Activated T-helper 1 cell treated with anti-CD3 and anti-CD28 coated beads, Interleukin-12 subunit alpha, Interleukin-12 subunit beta, Interleukin-2, Interleukin-4 antibody, amounts not matched to agents 30 ng/mL and 10 ng/mL and 1 ng/mL, durations not matched to agents 14 hours and 24 hours and 36 hours (primary cell): ENCODE measurements at places on chromosomes 2 and 18.
A peak's percentile ranks its signal among the peaks of the same experiment; 100 is the strongest.

DNA sequence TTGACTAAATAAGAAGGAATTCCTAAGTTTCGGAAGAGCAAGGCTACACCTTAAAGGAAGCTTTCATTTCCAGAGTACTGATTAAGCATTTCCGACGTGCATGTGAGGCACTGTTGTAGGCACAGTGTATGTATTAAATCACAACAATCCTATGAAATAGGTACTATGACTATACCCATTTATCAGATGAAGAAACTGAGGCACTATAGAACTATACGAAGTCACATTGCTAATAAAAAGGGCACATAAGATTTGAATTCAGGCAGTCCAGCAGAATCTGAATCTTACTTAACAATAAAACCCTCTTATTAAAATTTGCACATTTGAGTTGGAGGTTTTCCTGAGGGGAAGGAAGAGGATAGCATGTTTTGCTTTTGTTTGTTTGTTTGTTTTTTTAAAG, 243.5 kb upstream of the FANCL start:
- no peak for DNase-seq

GRCh38 chr2:55419233-55419678, 400 bp downstream of the CCDC88A start:
- no peak for DNase-seq

- DNase-seq, result no peak
Observed at GRCh38 chr2:221501210-221501882, 70.8 kb downstream of the EPHA4 start.

- no peak for DNase-seq
Observed at GRCh38 chr2:126885751-126886210, 12.9 kb upstream of the TEX51 start.

GRCh38 chr18:55384551-55385275, 203.3 kb downstream of the TCF4 start:
- no peak for DNase-seq

GRCh38 chr2:208129744-208130711, at the start of gene CRYGC:
CRYGC (minus strand) TSS chr2:208129828; CDS start chr2:208129792, 36 bp downstream.
- no peak for DNase-seq

GRCh38 chr18:32308493-32309120, 118.8 kb downstream of the MEP1B start:
- DNase-seq, result no peak

- DNase-seq, result no peak
Observed at GRCh38 chr2:219142329-219142728, 18.3 kb downstream of the NHEJ1 start.

GRCh38 chr2:212392043-212392442, 146.6 kb downstream of the ERBB4 start:
- DNase-seq, result no peak

DNA sequence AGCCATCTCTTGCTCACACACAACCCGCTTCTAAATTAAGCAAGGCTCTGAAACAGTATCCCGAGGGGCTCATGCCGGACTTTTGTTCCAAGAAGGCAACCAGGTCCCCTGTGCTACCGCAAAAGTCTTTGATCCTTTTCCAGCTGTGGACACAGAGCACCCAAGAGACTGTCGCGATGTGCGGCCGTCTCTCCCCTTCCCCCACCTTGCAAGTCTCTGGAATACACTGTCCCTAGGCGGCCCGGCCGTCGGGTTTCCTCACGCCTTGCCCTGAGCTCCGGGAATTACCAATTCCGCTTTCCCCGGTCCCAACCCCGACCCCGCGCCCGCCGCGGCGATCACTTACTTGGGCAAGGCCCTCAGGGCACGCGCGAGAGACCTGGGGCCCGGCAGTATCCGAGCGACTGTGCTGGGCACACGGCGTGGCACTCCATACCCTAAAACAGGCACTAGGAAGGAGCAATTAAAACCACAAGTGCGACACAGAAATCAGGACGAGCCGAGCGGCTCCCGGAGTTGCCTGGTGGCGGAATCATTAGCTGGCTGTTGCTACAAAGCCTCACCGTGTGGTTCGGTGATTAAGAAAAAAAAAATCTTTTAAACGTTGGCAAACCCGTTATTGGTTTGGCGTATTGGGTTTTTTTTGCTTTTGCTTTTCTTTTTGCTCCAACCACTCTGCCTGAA, 2.2 kb upstream of the DLX1 start:
- no peak for DNase-seq

GRCh38 chr2:122703676-122704075, 948.2 kb downstream of the TSN start:
- DNase-seq, result no peak

DNA sequence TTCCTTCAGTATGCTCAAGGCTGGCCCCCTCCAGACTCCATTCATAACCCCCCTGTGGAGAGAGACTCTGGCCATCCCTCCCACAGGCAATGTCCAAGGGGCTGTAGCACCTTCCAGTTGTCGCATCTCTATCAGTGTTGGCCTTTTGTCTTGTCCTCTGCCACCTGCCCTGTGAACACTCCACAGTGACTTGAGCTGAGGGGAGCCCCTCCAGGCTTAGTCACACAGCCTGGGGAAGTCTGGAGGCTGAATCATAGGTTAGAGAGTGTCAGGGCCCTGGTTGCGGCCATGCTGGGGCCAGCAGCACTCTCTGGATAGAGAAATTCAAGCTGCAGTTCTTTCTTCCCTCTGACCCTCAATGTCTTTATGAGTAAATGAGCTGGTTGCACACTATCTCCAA, 64.7 kb downstream of the GYPC start:
- DNase-seq, result no peak

- DNase-seq, result no peak
Observed at GRCh38 chr2:134443814-134444480, 190.1 kb downstream of the MGAT5 start.

GRCh38 chr2:68937346-68938055, 15.2 kb downstream of the GKN2 start:
- DNase-seq, result no peak

DNA sequence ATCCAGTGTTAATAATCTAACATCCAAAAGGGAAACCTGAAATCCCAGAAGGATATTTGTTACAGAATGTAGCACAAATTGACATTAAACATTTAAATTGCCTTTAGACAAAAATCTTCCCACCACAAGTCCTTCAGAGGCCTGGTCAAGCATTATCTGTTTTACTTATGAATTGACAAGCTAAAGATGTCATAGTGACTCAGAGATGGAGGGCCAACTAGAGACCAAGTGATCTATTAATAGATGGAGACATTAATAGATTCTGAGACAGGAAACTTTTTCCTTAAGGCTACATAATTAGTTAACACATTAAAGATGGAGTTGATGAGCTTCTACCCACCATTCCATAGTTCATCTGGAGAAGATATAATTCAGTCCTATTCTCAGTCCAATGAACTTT, 526.2 kb downstream of the IRS1 start:
- DNase-seq, result no peak

DNA sequence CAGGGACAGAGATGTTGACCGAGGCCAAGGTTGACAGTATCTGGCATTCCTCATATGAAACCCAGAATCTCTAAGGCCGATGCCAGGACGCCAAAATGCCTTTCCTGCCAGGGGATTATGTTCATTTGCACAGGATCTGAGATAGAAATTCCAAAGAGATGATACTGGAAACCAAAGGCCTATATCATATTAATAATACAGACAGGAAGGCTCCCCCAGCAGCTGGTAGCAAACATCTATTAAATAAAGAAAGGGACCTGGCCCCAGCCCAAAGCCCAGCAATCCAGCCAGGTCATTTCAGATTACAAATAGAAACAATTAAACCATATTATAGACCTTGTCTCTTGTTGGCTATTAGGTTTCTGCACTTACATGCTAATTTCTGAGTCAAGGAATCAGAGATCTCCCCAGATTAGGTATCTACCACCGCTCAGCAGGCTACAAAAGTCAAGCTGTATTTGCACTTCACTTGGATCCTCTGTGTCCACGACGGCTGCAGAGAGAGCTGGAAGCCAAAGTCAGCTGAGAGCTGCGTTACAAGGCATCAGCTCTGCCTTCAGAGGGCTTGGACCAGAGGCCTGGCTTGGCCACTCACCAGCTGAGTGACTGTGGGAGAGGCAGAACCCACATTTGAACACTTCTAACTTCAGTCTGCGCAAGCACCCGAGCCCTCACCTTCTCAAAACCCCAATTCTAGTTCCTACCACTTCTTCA, 269.3 kb upstream of the SIX2 start:
- DNase-seq, result no peak

DNA sequence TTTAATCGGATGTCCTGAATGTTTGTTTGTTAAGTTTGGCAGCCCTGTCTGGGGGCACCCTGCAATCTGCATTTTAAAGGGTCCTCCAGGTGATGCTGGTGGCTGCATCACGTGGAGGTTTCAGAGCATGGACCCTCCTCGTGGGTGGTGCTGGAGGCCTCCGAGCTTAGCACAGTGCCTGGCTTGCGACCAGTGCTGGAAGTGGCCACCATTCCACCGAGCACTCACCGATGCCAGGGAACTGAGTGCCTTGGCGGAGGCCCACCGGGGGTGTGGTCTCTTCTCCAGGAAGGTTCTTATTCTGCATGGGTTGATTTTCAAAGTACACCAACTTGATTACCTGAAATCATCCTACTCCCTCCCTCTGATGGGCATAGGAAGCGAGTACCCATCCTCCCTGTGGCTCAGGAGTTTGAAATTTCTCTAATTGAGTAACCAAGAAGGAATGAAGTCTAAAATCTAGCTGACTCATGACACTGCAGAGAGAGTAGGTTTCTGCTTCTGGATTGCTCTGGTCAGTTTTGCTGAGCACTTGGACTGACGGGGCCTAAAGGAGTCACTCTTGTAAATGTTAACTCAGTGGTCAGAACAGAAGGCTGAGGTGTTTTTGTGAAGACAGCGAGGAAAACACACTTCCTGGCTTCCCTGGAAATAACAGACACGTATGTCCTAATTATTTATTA, 58.1 kb upstream of the SLC66A3 start:
- no peak for DNase-seq

- no peak for DNase-seq
Observed at GRCh38 chr18:2423761-2424160, 147.5 kb downstream of the METTL4 start.

DNA sequence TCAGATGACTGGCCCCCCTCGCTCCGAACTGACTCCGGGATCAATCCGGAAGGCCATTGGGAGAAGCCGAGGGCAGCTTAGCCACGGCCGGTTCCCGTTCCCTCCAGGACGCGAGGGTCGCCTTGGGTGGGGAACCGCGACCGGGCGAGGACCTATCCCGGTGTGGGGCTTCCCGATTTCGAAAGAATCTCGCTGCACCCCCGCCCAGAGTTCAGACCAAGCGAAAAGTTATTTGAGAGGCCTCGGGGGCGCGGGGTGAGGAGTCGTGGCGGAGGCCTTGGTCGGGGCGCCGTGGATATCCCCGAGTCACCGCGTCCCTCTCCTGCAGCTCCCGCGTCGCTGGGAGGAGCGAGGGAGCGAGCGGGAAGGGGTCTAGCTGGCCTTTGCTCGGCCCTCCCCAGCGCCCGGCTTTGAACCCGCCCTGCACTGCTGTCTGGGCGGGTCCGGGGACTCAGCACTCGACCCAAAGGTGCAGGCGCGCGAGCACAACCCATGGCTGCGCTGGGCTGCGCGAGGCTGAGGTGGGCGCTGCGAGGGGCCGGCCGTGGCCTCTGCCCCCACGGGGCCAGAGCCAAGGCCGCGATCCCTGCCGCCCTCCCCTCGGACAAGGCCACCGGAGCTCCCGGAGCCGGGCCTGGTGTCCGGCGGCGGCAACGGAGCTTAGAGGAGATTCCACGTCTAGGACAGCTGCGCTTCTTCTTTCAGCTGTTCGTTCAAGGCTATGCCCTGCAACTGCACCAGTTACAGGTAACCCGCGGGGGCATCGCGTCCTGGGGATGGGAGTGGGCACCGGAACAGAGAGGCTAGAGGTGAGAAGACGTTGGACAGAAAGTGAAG, at the start of gene CYP27A1:
Gene CYP27A1, plus strand, starts transcription at position 457 of the 837 bp plus-strand sequence. Its CDS starts 36 bp downstream, at position 493.
- no peak for DNase-seq

DNA sequence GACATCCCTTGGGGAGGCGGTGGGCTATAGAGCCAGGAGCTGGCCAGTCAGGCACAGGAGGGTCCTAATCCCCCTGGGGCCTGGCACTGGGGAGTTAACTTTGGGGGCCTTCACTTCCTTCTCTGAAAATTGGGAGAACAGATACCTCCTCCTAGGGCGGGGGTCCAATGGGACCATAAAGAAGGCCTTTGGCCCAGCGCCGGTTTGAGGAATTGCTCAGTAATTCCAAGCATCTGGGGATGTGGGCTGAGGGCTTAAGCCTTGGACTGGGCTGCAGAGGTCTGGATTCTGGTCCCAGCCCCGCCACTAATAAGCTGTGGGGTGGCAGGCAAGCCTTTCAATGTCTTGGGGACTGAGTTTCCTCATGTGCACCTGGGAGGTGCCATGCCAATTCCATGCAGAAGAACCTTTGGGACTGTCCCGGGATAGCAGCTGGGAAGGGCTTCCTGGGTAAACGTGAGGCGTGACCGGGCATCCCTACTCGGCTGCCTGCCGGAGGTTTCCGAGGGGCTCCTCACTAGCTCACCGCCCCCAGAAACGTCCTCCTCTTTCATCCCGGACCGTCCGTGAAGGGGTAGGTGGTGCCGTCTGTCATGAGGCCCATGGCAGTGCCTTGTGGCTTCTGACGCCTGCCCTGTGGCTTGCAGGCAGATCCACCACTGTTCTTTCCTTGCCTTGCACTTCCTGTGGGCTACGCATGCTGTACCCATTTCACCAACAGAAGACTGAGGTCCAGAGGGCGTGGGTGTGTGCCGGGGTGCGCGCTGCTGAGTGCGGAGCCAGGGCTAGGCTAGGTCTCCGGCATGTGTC, 67.4 kb upstream of the HPCAL1 start:
- DNase-seq, result no peak

- DNase-seq, result no peak
Observed at GRCh38 chr2:27250652-27251379, 12.0 kb downstream of the SLC30A3 start.

- DNase-seq, result peak; percentile 26
Observed at GRCh38 chr2:169828141-169828811, 1.0 kb downstream of the UBR3 start.

- DNase-seq, result no peak
Observed at GRCh38 chr2:26792720-26793119, 6.9 kb downstream of the CENPA start.

- DNase-seq, result no peak
Observed at GRCh38 chr2:377414-377813, 89.5 kb upstream of the ALKAL2 start.

GRCh38 chr2:175111200-175111657, 56.8 kb downstream of the ATF2 start:
- DNase-seq, result no peak

GRCh38 chr18:37182340-37183135, 353.6 kb downstream of the KIAA1328 start:
- no peak for DNase-seq
